ENCODE measurements at places on chromosomes 16 and 17.

GRCh38 chr17:79788989-79789942, 7.6 kb downstream of the CBX8 start:
- DNase-seq, result no peak

DNA sequence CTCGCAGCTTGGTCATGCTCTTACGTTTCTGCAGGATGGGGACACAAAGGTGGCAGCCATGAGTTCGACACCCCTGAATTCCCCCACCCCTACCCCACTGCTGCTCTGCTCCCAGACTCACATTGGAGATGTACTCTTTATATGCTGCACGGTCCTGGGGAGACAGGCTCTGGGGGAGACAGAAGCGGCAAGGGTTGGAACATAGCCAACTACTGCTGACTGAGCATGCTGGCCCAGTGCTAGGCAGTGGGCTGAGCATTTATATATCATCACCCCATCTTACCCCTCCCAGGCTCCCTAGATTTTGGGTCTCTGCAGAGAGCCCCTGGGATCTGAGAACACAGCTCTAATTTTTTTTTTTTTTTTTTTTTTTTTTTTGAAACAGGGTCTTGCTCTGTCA, 8.1 kb upstream of the ATXN7L3 start:
- no peak for DNase-seq

- peak; percentile 90 for DNase-seq
These were observed 3.7 kb downstream of the SOCS3 start for GRCh38 chr17:78356101-78356713.

DNA sequence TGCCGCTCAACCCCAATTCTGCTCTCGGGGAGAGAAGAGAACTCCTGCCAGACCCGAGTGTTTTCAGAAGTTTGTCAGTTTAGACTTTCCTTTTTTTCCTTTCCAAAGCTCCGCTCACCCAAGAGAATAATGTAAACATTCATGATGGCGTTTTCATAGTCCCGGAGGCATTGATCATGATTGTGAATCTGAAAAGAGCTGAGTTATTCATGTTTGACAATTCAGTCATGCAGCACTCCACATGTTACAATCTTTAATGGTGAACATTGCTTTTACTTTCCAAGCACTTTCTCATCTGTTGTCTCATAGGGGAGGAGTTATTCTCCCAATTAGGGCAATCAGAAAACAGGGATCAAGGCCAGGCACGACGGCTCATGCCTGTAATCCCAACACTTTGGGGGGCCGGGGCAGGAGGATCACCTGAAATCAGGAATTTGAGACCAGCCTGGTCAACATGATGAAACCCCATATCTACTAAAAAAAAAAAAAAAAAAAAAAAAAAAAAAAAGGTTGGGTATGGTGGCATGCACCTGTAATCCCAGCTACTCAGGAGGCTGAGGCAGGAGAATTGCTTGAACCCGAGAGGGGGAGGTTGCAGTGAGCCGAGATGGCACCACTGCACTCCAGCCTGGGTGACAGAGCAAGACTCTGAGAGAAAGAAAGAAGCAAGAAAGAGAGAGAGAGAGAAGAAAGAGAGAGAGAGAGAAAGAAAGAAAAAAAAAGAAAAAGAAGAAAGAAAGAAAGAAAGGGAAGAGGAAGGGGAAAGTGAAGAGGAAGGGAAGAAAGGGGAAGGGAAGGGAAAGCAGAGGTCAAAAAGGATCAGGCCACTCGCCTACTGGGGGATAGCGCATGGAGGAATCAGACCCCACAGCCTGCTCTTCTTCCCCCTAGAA, 70.0 kb upstream of the TNRC6C start:
- DNase-seq, result no peak

- peak; percentile 38 for DNase-seq
These were observed 9.4 kb downstream of the C17orf100 start for GRCh38 chr17:6660805-6661463.

- no peak for DNase-seq
These were observed 144.1 kb downstream of the RAB11FIP4 start for GRCh38 chr17:31535581-31535981.

DNA sequence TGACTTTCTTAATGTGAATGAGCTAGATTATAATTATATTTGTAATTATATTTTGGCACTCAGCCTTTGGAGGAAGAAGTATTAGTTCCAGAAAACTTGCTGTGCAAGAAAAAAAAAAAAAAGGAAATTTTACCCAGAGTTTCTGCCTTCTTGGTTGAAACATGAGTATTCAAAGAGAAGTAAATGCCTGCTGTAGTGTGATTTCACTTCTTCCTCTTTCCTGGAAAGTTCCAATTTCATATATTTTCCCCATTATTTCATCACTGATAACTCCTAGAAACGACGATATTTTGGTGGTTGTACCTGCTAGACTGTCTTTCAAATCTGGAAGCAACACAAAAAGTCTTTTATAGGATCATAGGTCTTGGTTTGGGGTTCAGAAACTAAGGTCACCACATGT, 20.4 kb upstream of the MPHOSPH6 start:
- DNase-seq, result no peak

GRCh38 chr16:57803134-57803990, 1.1 kb upstream of the KIFC3 start:
- no peak for DNase-seq

DNA sequence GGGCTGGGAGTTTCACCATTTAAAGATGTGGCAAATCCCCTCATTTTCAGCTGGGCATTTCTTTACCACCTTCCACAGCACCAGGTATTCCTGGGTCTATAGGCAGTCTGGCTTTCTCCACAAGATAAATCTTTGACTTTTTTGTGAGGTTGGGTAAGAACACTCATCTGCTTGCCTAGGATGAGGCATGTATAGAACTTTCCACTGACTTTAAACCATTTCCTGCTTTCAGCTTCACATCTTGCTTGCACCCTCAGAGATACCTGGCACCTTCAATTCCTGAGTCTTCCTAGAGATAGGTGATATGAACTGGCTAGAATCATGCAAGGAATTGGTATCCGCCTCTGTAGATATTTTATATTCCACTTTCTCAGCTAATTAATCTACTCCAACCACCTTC, 27.9 kb downstream of the SMURF2 start:
- no peak for DNase-seq

GRCh38 chr16:63497408-63497807, 1461.2 kb upstream of the CDH8 start:
- DNase-seq, result no peak

DNA sequence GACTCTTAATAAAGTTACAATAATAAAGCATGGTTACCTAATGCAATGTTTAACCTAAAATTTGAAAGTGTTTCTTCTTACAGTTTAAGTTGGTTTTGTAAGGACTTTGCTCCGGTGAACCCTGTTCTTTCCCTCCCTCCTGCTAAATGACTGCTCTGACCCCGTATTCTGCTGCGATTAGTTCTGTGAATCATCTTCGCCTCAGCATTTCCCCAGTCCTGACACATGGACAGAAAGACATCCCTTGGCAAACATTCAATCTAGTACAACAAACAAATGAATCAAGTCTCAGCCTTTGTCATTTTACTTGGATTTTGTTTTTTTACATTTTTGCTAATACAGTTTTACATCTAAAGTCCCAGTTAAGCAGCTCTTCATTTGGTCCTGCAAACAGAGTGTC, 15.4 kb downstream of the KCNJ2 start:
- no peak for DNase-seq

DNA sequence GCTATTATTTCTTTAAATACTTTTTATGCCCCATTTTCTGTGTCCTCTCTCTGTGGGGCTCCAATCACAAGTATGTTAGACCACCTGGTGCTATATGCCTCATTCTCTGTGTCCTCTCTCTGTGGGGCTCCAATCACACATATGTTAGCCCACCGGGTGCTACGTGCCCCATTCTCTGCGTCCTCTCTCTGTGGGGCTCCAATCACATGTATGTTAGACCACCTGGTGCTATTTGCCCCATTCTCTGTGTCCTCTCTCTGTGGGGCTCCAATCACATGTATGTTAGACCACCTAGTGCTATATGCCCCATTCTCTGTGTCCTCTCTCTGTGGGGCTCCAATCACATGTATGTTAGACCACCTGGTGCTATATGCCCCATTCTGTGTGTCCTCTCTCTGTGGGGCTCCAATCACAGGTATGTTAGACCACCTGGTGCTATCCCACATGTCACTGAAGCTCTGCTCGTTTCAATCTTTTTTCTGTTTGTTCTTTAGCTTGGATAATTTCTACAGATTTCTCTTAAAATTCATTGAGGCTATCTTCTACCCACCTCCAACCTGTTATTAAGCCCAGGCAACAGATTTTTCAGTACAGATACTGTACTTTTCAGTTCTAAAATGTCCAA, 28.2 kb downstream of the LMF1 start:
- no peak for DNase-seq

DNA sequence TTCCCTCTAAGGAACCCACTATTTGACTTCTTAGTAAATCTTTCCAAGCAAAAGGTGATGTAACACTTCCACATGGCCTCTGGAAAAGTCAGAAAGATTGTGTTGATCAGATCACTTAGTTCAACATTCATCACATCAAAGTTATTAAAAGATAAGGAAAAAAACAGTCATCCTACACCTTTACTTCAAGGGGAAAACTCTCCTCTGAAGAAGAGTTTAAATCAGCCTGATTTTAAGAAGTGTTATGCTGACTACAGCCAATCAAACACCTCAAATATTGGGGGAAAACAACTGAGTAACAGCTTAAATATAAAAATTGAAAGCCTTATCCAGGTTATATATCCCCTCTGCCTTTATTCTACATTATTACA, 19.6 kb upstream of the COPRS start:
- no peak for DNase-seq

GRCh38 chr17:9522074-9522473, 53.5 kb downstream of the STX8 start:
- peak; percentile 56 for DNase-seq

- no peak for DNase-seq
These were observed 13.2 kb upstream of the FOXJ1 start for GRCh38 chr17:76154292-76154691.

- DNase-seq, result peak; percentile 72
These were observed 14.7 kb downstream of the TXNDC11 start for GRCh38 chr16:11727796-11728543.

DNA sequence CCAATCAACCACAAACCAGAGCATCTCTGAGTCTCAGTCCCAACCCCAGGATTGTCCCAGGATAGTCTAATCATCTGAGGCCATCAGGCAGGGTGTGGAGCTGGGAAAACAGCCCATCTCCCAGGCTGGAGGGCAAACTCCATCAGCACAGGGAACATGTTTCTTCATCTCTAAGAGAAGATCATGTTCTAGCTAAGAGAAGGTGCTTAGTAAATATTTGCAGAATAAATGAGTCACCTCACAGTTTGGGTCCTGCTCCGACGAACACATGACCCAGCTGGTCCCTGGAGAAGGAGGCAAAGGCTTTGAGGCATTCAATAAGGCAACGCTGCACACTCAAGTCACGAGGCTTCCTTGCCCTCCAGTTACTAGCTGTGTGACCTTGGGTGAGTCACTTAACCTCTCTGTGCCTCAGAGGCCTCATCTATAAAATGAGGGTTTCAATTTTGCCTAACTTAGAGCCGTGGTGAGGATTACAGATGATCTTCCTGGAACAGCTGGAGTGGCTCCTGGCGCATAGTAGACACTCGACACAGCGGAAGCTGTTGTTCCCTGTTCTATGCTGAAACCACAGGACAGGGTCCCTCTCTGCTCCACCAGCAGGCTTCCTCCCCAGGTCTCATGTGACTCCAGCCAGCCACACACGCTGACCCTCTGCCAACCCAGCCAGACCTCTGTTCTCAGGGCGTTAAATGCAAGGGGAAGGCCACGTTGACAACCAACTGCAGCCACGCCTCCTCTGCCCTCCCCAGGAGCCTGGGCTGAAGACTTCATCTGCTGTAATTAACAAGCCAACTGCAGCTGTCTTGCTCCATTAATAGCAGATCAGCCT, 10.3 kb upstream of the RPL38 start:
- no peak for DNase-seq

GRCh38 chr17:17143501-17143900, 62.6 kb downstream of the PLD6 start:
- DNase-seq, result no peak

Data from OCI-M1 (cell line).